ENCODE measurements at places on chromosomes 5 and 9.

- no peak for DNase-seq
Measured at GRCh38 chr5:82785882-82786509, 291.2 kb downstream of the TMEM167A start.

- DNase-seq = no peak
Measured at GRCh38 chr9:94974154-94974879, 247.8 kb downstream of the AOPEP start.

DNA sequence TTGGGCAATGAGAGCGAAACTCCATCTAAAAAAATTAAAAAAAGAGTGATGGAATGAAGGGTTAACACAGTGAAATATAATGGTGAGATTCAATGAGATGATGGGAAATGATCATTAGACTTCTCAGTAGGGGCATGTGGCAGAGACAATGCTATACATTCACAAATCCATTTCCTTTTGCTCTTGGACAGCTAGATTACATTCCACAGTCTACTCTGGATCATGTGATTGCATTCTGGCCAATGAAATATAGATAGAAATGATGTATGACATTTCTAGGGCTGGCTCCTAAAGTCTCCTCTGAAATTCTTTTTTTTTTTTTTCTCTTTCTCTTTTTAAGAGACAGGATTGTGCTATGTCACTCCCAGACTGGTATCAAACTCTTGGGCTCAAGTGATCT lies 3.8 kb upstream of the GALT start:
- no peak for DNase-seq

DNA sequence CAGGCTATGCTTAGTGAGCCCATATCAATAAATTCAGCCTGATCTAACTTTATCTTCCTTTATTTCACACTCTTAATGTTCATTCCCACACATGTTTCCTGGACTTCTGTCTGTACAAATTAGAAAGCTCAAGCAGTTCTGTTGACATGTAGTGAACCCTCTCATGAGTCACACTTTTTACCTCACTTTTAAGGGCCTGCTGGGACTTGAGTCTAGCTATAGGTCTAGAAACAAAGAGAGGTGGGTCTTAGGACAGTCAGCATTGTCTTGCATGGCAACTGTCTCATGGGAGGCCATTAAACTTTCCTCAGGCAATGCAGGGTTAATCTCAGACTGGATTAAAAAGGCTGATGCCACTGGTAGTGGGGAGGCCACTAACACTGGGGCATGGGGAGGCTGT lies 8.6 kb upstream of the CCNH start:
- DNase-seq = no peak

- no peak for DNase-seq
Measured at GRCh38 chr5:169421677-169422076, 120.7 kb upstream of the SLIT3 start.

GRCh38 chr9:20023961-20024571 lies 235.2 kb upstream of the SLC24A2 start:
- DNase-seq = no peak

GRCh38 chr9:87886933-87887505 lies 4.3 kb downstream of the SPATA31E1 start:
- DNase-seq = no peak

- no peak for DNase-seq
Measured at GRCh38 chr5:133253671-133254070, 201.9 kb downstream of the HSPA4 start.

DNA sequence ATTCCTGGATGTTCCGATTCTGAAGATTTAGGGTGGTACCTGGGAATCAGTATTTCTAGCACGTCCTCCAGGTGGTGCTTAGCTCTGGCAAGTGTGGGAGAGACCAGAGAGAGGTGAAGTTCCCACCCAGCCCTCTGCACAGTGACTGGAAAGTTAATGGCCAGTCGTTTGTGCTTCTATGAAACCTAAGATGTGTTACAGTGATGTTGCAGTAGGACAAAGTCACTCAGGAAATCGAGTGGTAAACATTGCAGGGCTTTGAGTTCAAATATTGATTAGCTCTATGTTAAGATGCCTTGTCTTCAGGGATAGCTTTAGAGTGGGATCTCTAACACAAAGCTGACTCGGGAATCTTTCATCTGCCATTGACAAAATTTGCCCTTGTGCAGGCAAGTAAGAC lies 55.6 kb downstream of the PIK3R1 start:
- no peak for DNase-seq

DNA sequence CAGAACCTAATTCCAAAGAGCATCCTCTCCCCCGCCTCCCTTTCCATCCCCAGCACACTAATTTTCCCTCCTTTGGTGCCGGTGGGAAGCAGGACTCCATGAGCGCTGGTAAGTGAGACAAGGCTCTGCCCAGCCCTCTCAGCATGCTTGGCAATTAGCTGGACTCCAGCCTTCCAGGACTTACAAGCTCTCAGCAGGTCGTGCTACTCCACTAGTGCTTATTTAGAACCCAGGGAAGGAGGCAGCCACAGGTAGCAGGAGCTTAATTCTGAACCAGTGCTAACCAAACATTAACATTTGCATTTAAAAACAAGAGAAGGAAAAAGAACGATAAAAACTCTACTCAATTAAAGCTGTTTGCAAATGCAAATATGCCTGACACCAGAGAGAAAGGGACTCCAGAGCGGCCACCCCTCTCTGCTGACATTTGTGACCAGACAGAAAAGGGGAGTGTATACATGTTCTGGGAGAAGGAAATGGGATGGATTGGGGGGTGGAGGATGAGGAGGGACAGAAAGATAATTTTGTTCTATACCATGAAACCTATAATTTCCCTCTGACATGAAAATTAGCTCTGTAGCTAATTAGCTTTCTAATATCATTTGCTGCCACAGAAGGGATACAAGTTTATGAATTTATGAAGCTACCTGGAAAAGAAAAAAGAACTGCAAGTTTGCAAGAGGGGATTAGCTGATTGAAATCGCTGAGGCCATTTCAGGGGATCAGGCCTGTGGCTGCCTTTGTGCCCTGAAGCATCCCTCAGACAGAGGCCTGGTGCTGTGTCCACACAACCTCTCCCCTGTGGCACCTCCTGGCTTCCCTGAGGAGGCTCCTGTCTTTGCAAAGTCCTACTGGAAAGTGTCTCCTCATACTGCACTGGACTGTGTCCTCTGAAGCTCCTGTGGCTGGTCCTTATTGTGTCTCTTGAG lies 266.3 kb downstream of the SEC61B start:
- DNase-seq = no peak

DNA sequence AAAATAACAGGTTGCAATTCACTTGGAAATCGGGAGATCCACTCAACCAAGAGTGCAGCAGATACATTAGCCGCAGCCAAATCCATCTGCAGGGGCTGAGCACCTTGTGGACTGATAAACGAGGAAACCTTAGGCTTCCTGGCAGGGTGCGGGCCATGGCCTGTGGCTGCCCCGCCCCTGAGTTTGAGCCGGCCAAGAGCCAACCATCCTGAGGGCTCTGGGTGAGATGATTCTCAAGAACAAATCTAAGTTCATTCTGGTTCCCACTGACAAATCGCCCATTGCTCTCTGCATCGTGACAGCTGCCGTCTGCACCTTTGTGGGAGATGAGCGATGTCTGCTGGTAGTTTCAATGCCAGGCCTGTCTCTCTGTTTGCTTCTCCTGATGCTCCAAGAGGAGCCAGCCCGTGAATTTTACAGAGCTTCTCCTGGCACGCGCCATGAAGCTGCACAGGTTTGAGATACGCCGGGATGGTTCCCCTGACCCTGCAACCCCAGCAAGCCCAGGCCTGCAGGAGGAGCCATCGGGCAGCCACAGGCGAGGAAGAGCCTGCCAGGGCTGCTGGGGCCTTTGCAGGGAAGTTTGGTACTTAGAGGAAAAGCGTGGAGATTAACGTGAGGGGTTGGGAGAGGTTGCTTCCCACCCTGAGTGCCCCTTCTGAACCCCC lies 154.0 kb downstream of the OLFM1 start:
- DNase-seq = no peak

DNA sequence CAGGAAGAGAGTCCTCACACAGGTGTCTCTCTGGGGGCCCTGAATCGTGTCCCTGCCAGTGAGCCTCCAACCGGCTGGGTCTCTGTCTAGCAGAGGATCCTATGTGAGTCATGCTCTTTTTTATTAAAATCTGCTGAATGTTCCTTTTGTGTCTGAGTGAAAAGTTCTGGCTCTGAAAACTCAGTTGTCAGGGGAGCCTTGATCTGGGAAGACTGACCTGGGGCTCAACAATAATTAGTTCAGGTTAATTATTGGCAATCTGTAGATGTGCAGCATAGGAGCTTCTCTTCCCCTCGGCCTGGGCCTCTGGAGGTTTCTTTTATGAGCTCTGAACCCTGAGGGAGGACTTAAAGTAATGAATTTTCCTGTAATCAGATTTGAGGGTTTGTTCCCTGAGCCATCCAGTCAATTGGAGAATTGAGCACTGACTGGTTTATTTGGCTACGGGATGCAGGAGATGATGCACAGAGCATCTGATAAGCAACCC lies 45.2 kb downstream of the ALG2 start:
- no peak for DNase-seq

- DNase-seq = no peak
Measured at GRCh38 chr9:109875495-109876129, 95.6 kb downstream of the PALM2AKAP2 start.

GRCh38 chr9:136380381-136380780 lies 6.9 kb upstream of the CARD9 start:
- no peak for DNase-seq

DNA sequence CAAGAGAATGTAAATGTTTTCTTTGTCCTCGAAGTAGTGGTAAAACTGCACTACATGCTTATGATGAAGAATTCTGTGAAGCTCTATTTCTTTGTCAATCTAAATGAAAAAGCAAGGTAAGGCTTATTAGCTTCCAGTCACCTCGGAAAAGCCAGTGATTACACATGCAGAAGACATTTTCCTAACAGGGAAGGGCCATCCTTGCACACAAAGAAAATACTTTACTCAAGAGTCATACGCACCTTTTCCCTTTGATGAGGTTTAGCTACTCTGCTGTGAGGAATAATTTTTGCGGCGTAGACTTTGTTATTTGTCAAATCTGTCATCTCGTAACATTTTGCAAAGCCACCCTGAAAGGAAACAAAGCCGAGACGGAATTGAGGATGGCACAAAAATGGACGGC lies 1.1 kb downstream of the PLK2 start:
- DNase-seq = no peak

DNA sequence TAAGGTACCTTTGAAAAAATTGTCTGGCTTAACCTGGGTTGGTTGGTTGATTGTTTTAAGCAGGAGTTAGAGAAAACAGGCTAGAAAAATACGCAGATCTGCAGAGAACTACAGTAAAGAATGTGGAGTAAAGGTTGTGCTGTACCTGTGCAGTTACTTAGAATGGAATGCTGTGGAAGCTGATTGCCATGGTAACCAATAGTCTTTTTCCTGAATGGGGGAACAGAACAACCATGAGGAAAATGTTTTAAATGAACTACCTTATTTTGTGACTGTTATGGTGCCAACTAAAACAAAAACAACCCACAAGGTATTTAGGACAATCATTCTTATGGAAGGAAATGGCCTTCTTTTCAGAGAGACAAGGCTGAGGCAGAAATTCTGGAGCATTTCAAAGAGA lies 4.8 kb upstream of the HOMER1 start:
- DNase-seq = no peak

DNA sequence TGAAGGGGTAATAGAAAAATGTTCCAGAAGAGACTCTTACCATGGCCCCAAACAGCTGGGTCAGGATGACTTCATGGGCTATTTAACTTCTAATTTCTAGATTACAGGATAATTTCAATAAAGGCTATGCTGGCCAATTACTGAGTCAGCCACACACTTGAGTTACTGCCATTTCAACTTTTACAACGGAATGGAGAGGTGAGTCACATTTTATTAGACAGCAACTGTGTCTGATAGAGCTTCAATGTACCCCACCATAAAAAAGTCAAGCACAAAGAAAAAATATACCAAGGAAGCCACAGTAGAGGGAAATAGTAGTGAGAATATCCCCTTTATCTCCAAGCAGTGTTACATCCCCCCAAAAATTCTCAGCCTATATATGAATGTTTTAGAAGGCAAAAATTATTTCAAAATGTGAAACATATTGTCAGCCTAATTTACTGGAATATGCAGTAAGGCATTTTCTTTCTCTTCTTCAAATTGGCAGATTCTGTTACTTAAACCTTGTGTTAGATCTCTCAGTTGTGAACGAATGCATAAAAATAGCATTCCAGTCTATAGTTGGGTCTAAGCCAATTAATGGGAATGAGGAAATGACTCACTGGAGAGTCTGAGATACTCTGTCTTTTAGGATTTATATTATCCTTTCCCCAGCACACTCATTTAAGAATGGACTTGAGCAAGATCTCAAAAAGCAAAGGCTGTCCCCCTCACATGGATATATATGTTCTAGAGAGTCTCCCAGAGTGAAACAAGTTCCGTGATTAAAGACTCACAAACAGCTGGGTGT lies 47.1 kb upstream of the RAI14 start:
- DNase-seq = no peak

DNA sequence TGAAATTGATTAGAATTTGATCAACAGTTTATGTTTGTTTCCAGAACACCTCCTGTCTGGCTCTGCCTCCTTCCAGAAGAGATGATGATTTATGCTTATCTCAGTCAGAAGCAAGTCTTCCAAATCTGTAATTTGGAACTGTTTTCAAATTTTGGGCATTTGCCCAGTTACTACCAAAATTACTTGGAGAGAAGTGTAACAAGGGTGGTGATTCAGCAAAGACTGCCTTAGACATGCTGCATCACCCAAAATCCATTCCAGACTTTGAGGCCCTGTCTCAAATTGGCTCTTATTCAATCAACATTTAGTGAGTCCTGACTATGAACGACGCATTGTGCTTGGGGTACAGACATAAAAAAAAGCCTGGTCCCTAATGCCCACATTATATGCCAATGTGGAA lies 89.4 kb downstream of the SH3TC2 start:
- no peak for DNase-seq

- no peak for DNase-seq
Measured at GRCh38 chr9:121861501-121862180, 210.2 kb downstream of the DAB2IP start.

DNA sequence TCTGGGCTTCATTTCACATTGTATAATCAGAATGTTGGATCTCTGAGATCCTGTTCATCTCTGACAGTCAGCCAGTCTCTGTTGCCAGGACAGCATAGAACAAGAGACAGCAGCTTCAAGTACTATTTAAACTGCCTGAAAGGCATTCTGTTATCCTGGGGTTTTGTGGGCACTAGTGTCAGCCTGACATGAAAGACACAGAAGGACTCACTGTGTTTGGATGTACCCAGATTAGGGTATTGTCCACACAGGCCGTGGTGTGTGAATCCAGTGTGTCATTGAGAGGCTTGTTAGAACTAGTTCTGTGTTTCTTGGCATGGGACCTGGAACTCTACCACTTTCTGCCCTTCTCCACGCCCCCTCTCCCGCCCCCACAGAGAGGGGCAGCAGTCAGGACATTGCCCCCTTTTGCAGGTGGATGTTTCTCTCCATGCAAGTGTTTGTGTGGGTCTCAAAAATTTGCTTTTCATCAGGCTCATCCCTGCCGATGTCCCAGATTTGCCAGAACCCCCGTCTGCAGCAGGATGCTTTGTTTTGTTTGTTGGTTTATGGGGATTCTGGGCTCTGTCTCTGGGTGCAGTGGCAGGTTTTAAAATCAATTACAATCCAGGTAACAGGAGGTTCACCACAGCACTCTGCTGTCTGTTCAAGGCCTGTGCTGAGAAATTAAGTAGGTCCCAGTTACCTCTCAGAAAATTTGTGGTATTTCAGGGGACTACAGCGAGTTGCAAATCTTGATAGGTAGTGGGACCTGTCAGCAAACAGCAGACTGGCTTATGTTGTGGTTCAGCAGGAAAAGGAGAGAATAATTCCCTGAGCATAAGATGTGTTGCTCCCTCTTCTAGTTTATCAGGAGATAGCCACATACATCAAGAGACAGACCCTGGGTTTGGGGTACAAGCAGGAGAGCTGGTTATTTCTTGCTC lies 144.6 kb downstream of the DOCK2 start:
- no peak for DNase-seq

- no peak for DNase-seq
Measured at GRCh38 chr9:73683862-73684591, 532.4 kb downstream of the ANXA1 start.

All from activated CD8-positive, alpha-beta memory T cell treated with anti-CD3 and anti-CD28 coated beads for 4 hours (primary cell).